ENCODE measurements at places on chromosomes 5 and 9. TPM values are rescaled to one million over a fixed set of nuclear protein-coding genes. Genes with fewer than 3 reads are reported as not detected.

DNA sequence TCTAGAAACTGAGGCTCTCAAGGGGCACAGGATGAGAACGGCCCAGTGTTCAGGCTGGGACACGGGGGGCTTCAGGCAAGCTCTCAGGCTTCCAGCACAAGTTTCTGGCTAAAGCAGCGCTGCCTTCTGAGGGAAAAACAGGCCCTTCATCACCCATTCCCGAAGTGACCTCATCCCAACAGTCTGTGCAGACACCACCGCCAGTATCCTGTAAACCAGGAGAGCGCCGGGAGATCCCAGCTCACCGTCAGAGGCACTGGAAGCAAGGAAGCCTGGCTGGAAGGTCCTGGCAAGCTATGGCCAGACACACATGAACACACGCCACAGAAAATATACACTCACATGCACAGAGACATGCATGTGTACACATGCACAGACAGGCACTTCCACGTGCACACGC, 8.8 kb downstream of the SLC12A7 start:
- DNase-seq, result no peak

DNA sequence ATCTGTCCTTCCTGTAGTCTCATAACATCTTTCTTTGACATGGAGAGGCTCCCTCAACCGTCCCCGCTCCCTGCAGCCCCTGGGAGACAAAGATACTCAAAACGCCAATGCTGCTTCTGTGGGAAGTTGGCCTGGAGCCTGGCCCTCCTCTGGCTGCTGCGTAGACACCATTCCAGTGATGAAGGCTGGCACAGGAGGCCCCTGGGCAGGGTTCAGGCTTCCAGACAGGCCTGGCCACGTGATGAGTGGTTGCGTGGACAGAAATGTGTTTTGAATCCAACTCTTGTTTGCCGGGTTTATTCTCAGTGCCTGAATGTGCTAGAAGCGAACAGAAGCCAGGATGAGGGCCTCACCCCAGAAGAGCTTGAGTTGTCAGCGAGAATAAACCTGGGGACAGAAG, 43.2 kb upstream of the NKX2-5 start:
- no peak for DNase-seq

GRCh38 chr5:73718762-73719161, 92.8 kb downstream of the ARHGEF28 start:
- no peak for DNase-seq

DNA sequence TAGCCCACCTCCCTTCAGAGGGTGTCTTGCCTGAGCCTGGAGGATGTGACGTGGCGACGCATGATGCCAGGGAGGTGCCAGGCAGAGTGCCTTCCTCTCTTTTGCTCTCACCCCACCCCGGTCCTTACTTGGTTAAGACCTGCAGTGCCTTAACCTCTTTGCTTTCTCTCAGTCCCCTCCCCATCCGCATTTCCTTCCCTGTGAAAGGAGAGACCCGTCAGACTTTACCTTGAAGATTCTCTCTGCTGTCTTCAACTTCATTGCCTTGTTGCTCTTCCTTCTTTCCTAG, 52.0 kb upstream of the NCS1 start:
- no peak for DNase-seq

DNA sequence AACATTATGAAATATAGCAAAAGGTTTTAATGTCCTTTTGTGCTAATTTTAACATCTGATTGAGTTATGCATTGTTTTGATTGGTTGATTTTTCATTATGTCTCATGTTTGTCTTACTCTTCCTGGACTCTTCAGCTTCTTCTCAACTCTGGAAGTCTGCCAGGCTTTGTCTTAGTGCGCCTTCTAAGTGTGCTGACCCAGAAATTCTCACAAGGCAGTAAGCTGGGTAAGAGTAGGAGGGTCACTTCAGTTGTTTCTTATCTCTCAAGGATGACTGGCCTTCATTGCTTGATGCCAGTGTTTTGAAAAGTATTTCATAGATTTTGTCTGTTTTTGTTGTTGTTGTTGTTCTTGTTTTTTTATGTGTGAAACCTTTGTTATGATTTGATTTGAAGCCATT, 59.2 kb downstream of the RIC1 start:
- DNase-seq, result no peak

The PTPDC1 gene
- 5.5 TPM for total RNA-seq

The TTC16 gene
- total RNA-seq, result 0.10 TPM

The SLC36A2 gene
- not detected for total RNA-seq
